ENCODE measurements at places on chromosomes 7 and 10.

DNA sequence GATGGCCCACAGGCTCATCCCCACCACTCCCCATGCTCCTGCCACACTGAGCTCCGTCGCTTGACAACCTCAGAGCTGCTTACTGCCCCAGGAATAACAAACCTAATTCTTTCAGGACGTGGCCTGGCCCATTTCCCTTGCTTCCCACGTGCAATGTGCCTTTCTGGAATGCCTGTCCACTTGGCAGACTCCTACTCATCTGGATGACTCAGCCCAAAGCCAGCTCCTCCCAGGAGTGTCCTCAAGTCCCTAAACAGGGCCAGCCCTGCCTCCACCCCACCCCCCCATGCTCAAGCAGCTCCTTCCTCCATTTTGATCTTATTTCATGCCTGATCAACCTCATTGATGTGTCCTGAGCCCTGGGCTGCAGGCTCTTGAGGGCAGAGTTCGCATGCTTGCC is 164.9 kb upstream of the RNF32 start:
- DNase-seq = no peak

GRCh38 chr10:12455766-12456165 is 106.4 kb downstream of the CAMK1D start:
- DNase-seq = no peak

DNA sequence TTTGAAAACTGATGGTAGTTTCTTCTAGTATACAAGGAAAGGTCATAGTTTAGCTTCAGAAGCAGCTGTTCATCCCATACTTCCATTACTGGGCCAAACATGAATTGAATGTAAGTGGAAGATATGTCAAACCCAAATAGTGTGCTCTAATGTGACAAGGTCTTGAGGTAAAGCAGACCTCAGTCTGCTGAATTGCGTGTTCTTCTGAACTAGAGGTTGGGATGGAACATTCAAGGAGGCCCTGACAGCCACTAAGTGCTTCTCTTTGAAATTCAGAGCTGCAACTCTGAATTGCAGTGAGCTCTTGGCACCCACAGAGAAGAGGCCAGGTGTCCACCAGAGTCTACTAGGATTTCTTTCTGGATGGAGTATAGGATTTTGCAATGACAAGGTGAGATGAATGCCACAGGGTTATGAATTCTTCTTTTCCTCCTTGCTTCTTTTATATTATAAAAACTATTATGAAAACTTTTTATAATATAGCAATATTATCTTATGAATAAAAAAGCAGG is 98.5 kb downstream of the IDE start:
- DNase-seq = no peak

DNA sequence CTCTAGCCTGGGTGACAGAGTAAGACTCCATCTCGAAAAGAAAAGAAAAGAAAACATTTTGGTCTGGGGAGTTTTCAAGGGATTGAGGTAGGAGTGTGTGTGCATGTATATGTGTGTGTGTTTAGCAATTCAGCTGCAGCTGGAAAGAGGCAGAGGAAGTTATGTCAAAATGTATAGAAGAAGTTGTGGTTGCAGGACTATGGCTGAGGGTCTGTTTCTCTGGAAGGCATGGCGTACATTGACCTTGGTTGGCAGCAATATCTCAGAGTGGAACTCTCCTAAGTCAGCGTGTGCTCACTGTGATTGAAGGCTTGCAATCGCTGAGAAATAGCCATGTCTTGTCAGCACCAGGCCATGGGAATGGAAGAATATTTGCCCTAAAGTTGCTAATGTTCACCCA is 28.6 kb upstream of the RHBDD2 start:
- DNase-seq = no peak

DNA sequence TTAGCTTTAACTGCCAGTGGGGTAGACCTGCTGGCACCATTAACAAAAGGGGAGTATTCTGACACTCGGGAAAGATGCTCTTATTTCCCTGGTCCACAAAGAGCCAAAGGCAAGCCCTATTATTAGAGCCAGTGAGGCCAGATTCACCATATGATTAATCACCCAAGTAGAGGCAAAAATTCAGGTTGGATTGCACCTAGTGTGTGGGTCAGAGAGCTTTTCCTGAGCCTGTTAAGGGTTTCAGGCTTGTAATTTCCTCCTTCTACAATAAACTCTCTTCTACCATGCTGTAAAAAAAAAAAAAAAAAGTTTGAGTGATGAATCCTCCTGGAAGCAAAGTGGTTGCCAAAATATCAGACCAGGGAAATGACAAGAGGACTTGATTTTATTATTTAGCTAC is 163.5 kb downstream of the MBL2 start:
- no peak for DNase-seq

DNA sequence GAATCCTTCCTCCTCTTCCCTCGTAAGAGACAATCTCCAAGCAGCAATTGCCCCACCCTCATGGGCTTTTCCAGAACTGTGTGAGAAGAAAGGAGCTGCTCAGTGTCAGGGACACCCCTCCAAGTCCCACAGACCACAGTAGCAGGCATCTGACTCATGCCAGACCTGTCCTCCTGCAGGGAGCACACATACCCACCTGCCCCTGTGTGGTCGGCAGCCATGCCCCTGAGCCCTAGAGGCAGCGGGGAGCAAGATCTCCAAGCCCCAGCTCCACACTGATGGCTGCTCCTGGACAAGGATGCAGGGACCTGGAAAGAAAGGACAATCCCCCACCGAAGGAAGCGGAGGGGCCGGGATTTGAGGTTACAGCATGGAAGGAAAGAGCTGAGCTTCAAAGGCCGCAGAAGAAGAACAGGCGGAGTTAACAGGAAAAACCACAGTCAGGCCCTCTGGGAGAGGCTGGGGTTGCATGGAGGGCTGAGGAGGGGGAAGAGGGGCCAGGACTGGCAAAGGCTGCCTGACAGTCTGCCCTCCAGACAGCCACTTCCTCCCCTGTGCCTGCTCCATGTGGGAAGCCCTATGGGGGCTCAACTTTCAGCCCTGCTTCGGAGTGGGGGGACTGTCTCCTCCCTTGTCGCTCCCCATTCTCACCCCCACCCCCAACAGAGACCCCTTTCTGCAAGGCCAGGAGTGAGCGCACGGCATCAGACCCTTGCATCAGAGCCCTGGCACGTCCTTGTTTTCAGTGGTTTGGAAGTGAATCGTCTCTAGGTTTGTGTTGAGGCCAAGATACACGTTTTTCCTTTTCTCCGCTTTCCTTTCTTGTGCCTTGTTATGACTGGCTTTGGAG is 46.8 kb downstream of the ASB13 start:
- no peak for DNase-seq

DNA sequence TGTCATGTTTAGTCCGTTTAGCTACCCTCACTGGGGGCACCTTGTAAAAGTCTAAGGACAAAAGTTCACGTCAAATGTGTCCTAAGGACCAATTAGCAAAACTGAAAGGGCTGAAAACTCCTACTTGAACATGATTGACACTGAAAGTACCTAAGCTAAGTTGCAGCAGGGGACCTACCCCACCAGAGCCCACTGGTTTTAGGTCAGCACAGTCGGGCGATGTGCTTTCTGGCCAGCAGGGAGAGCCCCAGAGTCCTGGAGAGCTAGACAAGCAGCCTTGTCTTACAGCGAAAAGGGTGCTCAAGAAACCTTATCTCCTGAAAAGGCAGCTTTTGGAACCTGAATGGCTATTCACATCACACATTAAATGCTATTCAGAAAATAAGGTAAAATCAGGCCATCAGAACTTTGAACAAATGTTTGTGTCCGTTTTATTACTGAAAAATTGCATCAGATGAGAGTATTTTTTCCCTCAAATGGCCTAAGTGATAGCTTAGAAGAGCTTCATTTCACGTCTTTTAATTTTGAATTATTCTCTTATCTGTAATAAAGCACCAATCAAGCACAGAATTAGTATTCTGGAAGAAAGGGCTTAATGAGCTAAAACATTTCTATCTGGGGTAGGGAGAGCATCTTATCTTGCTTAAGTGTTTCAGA is 52.2 kb upstream of the MKI67 start:
- DNase-seq = peak; percentile 56

DNA sequence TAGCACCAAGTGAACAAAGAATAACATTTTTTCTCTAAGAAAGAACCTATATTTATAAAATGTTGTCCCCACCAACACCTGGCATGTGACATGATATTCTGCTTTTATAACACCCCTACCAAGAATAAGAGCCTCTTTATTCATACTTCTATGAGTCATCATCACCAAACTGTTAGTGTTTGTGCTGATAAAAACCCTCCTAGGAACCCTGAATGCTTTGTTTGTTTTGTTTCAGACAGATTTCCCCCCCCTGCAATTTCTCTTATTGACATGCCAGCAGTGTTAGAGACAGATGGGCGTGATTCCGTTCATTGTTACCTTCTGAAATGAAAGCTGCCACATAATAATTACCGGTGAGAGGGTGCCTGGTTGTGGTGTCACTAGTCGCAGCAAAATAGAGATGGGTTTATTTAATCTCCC is 651.1 kb downstream of the SORCS1 start:
- DNase-seq = no peak

GRCh38 chr10:13681528-13681927 is 94.8 kb downstream of the PRPF18 start:
- DNase-seq = no peak

All from activated CD4-positive, alpha-beta T cell treated with anti-CD3 and anti-CD28 coated beads, Interleukin-2, Interleukin-4, amounts not matched to agents 100 ng/mL and 50 ng/mL, durations not matched to agents 16 hours and 8 hours (primary cell).